Fibroblast of pulmonary artery (primary cell): ENCODE measurements at places on chromosomes 11 and 22.

GRCh38 chr11:46296528-46297448, 19.3 kb downstream of the CREB3L1 start:
- peak; percentile 97 for DNase-seq

DNA sequence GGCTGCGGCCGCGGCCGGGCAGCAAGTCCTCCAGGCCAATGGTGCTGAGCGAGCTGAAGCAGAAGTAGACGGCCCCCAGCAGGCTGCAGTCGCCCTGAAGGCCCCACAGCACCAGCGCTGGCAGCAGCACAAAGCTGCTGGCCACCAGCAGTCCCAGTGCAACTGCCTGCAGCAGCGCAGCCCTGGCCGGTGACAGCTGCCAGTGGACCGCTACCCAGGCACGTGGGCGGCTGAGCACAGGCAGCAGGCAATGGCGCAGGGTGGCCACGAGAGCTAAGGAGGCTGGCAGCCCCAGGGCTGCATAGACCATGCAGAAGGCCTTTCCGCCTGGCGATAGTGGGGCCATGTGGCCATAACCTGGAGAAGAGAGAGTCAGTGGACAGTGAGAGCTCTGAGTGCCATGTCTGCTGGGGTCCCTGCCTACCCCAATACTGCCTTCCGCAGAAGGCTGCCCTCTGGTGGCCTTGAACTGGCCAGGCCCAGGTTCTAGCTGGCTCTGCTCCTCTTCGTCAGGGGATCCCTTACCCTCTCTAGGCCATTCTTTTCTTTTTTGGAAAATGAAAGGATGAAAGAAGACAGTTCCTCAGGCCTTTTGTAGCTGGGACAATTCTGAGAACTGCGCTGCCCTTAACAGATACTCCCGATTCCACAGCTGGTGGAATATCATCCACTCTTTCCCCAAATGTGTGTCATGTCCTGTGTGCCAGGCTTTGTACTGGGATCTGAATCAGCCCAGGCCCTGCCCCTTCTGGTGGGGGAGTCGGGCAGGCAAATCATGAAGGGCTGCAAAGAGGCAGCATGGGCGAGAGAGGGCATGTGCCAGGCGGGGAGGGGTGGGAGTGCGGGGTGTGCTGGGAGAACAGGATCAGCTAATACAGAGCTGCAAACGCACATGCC, 1.8 kb downstream of the KCNK7 start:
- peak; percentile 41 for DNase-seq

DNA sequence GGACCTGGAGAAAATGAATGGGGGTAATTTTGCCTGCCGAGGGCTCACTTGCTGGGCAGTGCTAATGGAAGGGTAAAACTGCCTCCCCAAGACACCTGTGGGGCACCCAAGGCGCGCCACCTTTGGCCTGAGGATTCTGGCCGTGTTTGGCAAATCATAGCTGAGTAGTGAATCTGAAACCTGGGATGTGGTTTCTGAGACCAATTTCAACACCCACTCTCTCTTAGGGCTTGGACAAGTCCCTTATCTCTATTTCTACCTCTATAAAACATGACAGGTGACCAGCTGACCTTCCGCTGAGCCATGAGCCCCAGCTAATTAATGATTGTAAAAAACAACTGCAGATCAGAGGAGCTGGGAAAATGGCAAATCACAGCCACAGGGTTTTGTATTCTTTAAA, 1.5 kb upstream of the PACSIN3 start:
- no peak for DNase-seq

- no peak for DNase-seq
Observed at GRCh38 chr11:130076778-130077481, 7.2 kb downstream of the APLP2 start.

- DNase-seq: no peak
Observed at GRCh38 chr22:39204216-39204615, 40.6 kb downstream of the PDGFB start.
